ENCODE measurements at places on chromosomes 4 and X. TPM values are rescaled to one million over a fixed set of nuclear protein-coding genes. Genes with fewer than 3 reads are reported as not detected.

Gene PLP2
- total RNA-seq: 101 TPM

Gene RS1
- not detected for total RNA-seq

Gene PPP1R2C
- total RNA-seq: not detected

Gene SCFD2
- total RNA-seq: 12.9 TPM

Gene C4orf50
- total RNA-seq: 0.11 TPM
